ENCODE measurements at places on chromosomes 4 and X. TPM values are rescaled to one million over a fixed set of nuclear protein-coding genes. Genes with fewer than 3 reads are reported as not detected.

The MAML3 gene
- total RNA-seq: 1.9 TPM

The VEGFD gene
- total RNA-seq: 4.8 TPM

The PROM1 gene
- total RNA-seq: 3.5 TPM

The MAGEA11 gene
- not detected for total RNA-seq

The TMSB15A gene
- total RNA-seq: not detected

The CCKAR gene
- total RNA-seq: not detected

The CT45A5 gene
- not detected for total RNA-seq

The TENM3 gene
- 4.3 TPM for total RNA-seq

The MAGED4 gene
- total RNA-seq: not detected

The SOWAHB gene
- total RNA-seq: not detected

The TRPC3 gene
- total RNA-seq: not detected

The LEF1 gene
- total RNA-seq: 0.76 TPM

The GABRQ gene
- not detected for total RNA-seq

The SUPT20HL2 gene
- total RNA-seq: not detected

The TMEM131L gene
- 12.8 TPM for total RNA-seq

The XG gene
- 1.5 TPM for total RNA-seq

The CT45A9 gene
- total RNA-seq: not detected

The GPR173 gene
- 0.64 TPM for total RNA-seq

The TADA2B gene
- 40.8 TPM for total RNA-seq

The PPP1R2C gene
- total RNA-seq: not detected

The FAM149A gene
- total RNA-seq: 13.2 TPM

The MCF2 gene
- 1.9 TPM for total RNA-seq

The RAB39B gene
- total RNA-seq: not detected

The YY2 gene
- total RNA-seq: 0.63 TPM

The ETNPPL gene
- total RNA-seq: 4.7 TPM

The TRIM2 gene
- 19.5 TPM for total RNA-seq

The TLL1 gene
- total RNA-seq: 1.4 TPM

The IL3RA gene
- total RNA-seq: 9.4 TPM

The CSAG2 gene
- not detected for total RNA-seq

The EXOC1L gene
- not detected for total RNA-seq

The GPRASP3 gene
- total RNA-seq: 6.3 TPM

The S100P gene
- not detected for total RNA-seq

The ERCC6L gene
- not detected for total RNA-seq

The GPR82 gene
- 0.36 TPM for total RNA-seq

The AVPR2 gene
- total RNA-seq: 2.8 TPM

The IDUA gene
- 9.8 TPM for total RNA-seq

The MSANTD1 gene
- total RNA-seq: 0.25 TPM

The RIPPLY1 gene
- not detected for total RNA-seq

The HCFC1 gene
- total RNA-seq: 31.4 TPM

The ZCCHC18 gene
- total RNA-seq: 1.2 TPM

The TIMM8A gene
- 24.2 TPM for total RNA-seq

The EIF1AX gene
- 66.5 TPM for total RNA-seq

The LONRF3 gene
- 4.3 TPM for total RNA-seq

The PAGE1 gene
- not detected for total RNA-seq

The ANOS1 gene
- total RNA-seq: 6.1 TPM

The FAM193A gene
- total RNA-seq: 17.2 TPM

The MAGEB2 gene
- not detected for total RNA-seq

The NEIL3 gene
- 0.40 TPM for total RNA-seq

The NAP1L2 gene
- 12.1 TPM for total RNA-seq

The RS1 gene
- not detected for total RNA-seq

The TCEAL7 gene
- total RNA-seq: 5.3 TPM

The ANAPC4 gene
- 10.7 TPM for total RNA-seq

The PHEX gene
- total RNA-seq: 0.35 TPM

The SERPINA7 gene
- not detected for total RNA-seq

The COL4A6 gene
- 7.4 TPM for total RNA-seq
